Psoas muscle (tissue), 8 donors: ENCODE measurements at places on chromosomes 11 and 22. TPM values are rescaled to one million over a fixed set of nuclear protein-coding genes. Genes with fewer than 3 reads are reported as not detected.

DNA sequence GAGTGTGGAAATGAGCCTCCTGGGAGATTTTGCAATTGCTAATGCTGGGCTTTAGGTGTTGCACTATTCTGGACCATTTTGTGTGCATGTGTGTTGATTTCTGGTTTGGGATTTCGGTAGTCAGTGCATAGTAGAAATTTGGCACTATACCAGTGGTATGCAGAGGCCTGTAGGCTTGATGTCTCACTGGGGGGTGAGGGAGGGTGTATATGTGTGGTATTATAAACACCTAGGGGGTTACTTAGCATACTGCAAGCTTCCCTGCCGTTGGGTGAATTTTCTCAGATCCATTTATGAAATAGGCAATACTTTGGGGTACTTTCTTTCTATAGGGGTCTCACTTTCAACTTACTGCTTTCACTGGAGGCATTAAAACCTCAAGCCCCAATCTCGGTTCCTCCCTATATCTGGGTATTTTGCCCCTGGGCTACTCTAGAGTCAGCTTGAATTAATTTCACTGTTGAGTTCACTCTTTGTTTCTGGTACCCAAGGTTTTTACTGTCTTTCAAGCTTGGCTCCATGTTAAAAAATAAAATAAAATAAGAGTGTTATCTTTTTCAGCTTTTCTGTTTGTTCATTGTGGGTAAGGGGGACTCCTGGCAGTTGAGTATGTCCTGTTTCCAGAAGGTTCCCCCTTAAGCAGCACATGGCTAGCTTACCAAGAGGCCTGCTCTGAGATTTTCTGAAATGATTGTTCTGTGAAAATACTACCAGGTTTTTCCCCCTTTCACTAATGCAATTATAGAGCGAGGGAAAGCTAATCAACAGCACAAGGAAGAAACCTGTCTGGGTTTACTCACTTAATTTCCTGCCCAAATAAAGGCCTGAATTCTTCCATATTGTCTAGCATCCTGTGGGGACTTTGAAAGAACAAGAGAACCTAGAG lies 45.8 kb downstream of the PPFIBP2 start:
- peaks cover 9% of the 10 kb centered on the region for H3K4me1 ChIP-seq
- DNase-seq = no peak
- no peak overlapping the region for H3K27ac ChIP-seq

DNA sequence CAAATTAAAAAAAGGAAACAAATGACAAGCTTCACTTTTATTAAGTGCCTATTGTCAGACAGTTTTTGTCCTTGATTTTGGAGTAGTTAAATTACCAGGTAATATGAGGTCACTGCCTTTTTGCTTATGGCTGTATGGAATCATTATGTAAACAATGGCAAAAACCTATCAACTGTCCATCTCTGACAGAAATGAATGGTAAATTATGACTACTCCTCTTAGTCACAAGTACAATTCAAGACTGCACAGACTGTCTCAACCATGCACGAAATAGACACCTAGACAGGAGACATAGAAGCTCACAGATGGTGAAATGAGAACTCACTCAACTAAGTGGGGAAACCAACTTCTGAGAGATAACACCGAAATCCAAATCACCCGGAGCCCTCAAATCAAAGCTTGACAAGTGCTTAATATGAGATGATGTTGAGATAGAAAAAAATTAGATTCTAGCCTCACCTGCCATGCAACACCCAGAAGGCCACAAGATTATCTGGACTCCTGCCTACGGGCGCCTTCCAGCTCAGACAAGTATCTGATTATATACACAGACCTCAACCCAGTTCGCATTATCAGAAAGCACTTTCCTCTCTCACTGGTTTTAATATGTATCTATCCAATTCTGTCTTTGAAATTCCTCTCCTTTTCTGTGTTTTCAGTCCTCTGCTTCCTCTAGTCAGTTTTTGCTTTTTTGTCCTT lies 199.3 kb downstream of the CADM1 start:
- no peaks in the 10 kb centered on the region for H3K36me3 ChIP-seq
- H3K27ac ChIP-seq = no peak overlapping the region
- no peaks in the 10 kb centered on the region for H3K27me3 ChIP-seq
- no peak for DNase-seq

DNA sequence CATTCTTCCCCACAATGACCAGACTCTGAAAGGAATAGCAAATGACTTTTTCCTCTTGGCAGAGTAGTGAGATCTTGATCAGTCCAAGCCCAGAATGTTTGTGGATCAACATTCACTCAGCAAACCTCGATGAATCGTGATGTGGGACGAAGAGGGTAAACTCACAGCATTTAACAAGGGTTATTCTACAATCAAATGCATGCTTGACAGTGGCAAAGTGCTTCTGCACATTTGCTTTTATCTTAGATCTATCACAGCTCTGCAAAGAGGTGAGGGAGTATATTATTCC lies 31.8 kb downstream of the TMPRSS5 start:
- no peak overlapping the region for H3K27ac ChIP-seq
- no peak overlapping the region for H3K4me3 ChIP-seq
- H3K27me3 ChIP-seq = no peaks in the 10 kb centered on the region
- H3K4me1 ChIP-seq = peaks cover 16% of the 10 kb centered on the region

DNA sequence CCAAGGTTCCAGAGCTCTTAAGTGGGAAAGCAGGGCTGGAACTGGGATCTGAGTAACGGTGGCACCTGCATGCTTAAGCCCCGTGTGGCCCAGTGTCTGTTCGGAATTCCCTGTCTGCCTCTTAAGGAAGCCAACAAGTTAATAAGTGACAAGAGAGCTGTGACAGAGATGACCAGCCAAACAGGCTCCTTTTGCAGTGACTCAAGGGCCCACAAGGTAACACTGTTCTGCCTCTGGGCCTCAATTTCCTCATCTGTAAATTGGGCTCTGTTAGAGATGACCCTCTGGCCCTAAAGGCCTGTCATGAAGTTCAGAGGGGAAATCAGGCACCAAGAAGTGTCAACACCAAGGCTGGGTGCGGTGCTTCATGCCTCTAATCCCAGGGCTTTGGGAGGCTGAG lies 18.6 kb downstream of the USH1C start:
- no peak overlapping the region for H3K4me3 ChIP-seq
- DNase-seq = no peak
- peaks cover 3% of the 10 kb centered on the region for H3K4me1 ChIP-seq
- no peaks in the 10 kb centered on the region for H3K27me3 ChIP-seq
- no peaks in the 10 kb centered on the region for H3K36me3 ChIP-seq

DNA sequence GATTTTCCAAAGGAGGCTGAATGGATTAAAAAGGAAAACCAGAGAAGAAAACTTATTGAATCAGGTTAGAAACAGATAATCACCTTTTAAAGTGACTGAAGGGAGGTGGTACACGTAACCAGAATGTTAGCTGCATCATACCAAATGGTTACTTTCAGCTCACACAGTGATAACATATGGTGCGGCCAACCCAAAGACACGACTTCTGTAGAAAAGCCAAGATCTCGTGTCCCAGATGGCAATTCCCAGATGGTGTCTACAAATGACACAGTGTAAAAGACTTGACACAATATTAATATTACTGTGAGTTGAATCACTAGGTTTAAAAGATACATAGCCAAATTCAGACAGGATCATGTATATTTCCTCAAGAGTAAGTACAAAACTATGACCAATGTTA lies 5.2 kb downstream of the PPP2R1B start:
- no peak for DNase-seq
- no peak overlapping the region for H3K27ac ChIP-seq
- H3K4me3 ChIP-seq = no peak overlapping the region

GRCh38 chr11:34445956-34446355 lies 7.2 kb downstream of the CAT start:
- no peaks in the 10 kb centered on the region for H3K27me3 ChIP-seq
- no peak for DNase-seq
- peaks cover 63% of the 10 kb centered on the region for H3K4me1 ChIP-seq
- H3K27ac ChIP-seq = peak overlapping the region; percentile 65
- peaks cover 21% of the 10 kb centered on the region for H3K36me3 ChIP-seq

The DNAJB7 gene
- not detected for total RNA-seq

GRCh38 chr22:26043031-26043430 lies 126.2 kb upstream of the SEZ6L start:
- peaks cover 3% of the 10 kb centered on the region for H3K36me3 ChIP-seq
- H3K4me1 ChIP-seq = peaks cover 18% of the 10 kb centered on the region
- DNase-seq = no peak
- H3K27me3 ChIP-seq = no peaks in the 10 kb centered on the region

DNA sequence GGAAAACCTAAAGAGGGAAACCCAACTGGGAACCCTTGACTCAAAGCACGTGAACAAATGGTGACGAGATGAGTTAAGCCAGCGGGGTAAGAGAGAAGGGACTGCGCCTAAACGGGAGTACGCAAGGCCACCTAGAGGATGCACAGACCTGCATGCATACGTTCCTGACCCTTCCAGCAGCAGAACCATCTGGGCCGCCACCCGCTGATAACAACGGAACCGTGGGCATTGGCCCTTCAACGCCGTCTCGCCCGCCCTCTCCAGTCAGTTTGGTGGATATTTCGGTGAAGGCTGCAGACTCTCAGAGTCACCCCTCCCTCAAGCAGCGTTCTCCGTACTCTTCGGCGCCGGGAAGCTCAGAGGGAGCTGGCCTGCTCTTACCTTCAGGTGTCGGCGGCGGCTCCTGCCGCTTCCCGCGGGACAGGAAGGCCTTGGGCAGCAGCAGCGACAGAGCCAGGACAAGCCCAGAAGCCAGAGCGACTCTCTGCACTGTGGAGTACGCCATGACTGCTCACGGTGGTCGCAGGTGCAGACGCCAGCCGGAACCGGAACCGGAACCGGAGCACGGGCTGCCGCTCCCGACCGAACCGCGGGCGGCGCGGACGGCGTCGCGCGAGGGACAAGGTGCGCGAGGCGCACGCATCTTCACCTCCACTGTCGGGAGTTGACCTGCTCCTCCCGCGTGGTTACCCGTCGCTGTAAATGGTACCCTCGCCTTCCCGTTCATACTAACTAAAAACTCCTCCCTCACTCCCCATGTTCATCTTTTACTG lies at the start of gene RIC3:
Gene RIC3 (minus strand): TSS at position 541 of the 773 bp plus-strand sequence. CDS start 36 bp downstream, at position 505.
- no peaks in the 10 kb centered on the region for H3K36me3 ChIP-seq
- H3K27ac ChIP-seq = peak within 1 kb of the TSS; percentile 50
- H3K27me3 ChIP-seq = no peaks in the 10 kb centered on the region
- H3K4me3 ChIP-seq = peak within 1 kb of the TSS; percentile 88

DNA sequence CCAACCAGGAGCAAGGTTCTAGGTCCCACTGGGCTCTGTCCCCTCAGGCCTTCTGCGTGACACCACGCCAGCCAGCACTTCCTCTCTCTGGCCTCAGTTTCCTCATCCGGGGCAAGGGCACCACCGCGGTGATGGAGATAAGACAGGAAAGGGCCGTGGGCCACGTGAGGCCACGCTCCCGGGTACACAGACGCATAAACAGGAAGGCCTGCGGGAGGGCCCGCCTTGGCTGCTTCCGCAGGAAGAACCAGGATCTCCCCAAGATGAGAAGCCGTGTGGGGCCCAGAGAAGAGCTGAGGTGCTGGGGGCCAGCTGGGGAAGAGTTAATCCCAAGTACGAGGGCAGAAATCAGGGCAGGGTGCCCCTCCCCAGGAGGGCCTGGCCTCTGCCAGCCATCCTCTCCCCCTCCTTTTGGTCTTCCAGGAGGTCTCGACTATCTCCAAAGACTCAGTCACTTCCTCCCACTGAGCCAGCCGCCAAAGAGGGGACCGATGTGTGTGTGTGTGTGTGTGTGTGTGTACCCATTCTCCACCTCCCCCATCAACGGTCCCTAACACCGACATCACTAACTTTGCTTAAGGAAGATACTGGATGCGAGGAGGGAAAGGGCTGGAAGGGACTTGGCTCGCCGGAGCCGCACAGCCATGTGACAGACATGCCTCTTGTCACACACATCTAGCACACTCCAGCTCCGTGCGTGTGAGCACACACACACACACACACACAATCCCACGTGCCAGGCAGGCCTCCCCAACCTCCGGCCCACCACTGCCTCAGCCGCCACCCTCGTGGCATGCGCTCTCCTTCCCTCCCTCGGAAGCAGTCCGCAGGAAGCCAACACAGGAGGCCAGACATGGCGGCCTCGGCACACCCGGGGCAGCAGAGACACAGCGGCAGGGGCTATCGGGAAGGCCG lies 1.4 kb downstream of the MFNG start:
- H3K36me3 ChIP-seq = no peaks in the 10 kb centered on the region
- peaks cover 8% of the 10 kb centered on the region for H3K27me3 ChIP-seq
- peak overlapping the region; percentile 52 for H3K4me3 ChIP-seq
- DNase-seq = peak; percentile 69
- H3K4me1 ChIP-seq = no peaks in the 10 kb centered on the region

The PRDX5 gene
- 122 TPM for total RNA-seq

- no peak overlapping the region for H3K4me3 ChIP-seq
- no peaks in the 10 kb centered on the region for H3K27me3 ChIP-seq
- no peaks in the 10 kb centered on the region for H3K4me1 ChIP-seq
- H3K36me3 ChIP-seq = no peaks in the 10 kb centered on the region
Observed at GRCh38 chr11:128926000-128926399, 16.7 kb downstream of the TP53AIP1 start.

DNA sequence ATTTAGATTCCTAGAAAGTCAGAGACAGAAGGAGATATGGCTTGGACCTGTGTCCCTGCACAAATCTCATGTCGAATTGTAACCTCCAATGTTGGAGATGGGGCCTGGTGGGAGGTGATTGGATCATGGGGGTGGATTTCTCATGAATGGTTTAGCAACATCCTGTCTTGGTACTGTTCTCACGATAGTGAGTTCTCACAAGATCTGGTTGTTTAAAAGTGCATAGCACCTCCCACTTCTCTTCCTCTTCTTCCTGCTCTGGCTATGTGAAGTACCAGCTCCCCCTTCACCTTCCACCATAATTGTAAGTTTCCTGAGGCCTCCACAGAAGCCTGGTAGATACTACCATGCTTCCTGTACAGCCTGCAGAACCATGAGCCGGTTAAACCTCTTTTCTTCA lies 27.6 kb upstream of the PAMR1 start:
- H3K4me3 ChIP-seq = no peak overlapping the region
- no peak overlapping the region for H3K27ac ChIP-seq
- H3K36me3 ChIP-seq = no peaks in the 10 kb centered on the region

- no peaks in the 10 kb centered on the region for H3K36me3 ChIP-seq
- H3K27ac ChIP-seq = no peak overlapping the region
- DNase-seq = no peak
- no peaks in the 10 kb centered on the region for H3K4me1 ChIP-seq
- H3K4me3 ChIP-seq = no peak overlapping the region
Observed at GRCh38 chr11:18457450-18457849, 1.8 kb downstream of the LDHAL6A start.

- no peaks in the 10 kb centered on the region for H3K36me3 ChIP-seq
Observed at GRCh38 chr11:124834526-124835180, 30.6 kb upstream of the ROBO3 start.

The SYNGR1 gene
- total RNA-seq = 15.8 TPM

DNA sequence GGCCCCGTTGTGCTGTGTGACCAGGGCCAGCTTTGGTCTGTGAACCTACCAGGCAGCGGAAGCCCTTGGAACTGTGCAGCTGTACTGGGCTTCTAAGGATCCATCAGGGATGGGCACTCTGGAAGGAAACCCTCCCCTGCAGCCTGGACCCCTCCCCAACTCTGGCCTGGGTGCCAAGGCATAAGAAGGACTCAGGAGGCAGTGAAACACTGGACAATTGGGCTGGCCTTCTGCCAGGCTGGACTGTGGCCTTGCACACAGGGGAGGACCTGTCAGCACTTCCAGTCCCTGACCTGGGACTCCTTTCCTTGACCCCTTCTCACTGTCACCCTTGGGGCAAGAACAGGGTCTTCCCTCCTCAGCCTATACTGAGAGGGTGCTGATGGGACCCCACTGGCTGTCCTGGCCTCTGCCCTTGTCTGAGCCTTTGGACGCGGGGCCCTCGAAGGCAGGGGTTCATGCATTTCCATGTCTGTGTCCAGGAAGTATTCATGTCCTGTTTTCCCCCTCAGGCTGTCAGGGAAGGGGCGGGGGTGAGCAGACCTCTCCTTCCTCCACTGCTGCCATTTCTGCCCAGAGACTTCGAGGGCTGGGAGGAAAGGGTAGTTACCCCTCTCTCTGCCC lies 39.6 kb downstream of the PDE2A start:
- DNase-seq = peak; percentile 45
- H3K4me1 ChIP-seq = peaks cover 31% of the 10 kb centered on the region
- no peaks in the 10 kb centered on the region for H3K36me3 ChIP-seq
- peak overlapping the region; percentile 36 for H3K27ac ChIP-seq
